ENCODE measurements at places on chromosomes 3 and 15.
A peak's percentile ranks its signal among the peaks of the same experiment; 100 is the strongest.

DNA sequence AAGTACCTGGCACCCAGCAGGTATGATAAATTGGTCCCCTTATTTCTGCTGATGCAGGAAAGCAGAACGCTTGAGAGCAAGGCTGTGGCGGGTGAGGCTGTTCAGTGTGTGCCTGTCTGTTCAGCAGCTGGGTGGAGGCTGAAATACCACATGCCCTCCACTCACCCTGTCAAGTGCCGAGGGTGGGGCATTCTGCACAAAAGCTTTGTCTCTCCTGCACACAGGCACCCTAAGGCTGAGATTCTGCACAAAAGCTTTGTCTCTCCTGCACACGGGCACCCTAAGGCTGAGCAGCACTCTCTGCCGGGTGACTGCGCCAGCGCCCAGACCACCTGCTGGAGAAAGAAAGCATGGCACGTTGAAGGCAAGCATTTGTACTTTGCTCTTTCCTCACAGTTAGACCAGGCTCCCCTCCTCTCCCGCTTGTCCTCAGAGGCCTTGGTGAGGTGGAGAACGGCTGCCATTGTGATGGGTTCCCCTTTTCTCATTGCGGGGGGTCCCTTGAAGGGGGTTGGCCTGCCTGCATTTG lies 97.5 kb downstream of the BDH1 start:
- peak; percentile 47 for DNase-seq

DNA sequence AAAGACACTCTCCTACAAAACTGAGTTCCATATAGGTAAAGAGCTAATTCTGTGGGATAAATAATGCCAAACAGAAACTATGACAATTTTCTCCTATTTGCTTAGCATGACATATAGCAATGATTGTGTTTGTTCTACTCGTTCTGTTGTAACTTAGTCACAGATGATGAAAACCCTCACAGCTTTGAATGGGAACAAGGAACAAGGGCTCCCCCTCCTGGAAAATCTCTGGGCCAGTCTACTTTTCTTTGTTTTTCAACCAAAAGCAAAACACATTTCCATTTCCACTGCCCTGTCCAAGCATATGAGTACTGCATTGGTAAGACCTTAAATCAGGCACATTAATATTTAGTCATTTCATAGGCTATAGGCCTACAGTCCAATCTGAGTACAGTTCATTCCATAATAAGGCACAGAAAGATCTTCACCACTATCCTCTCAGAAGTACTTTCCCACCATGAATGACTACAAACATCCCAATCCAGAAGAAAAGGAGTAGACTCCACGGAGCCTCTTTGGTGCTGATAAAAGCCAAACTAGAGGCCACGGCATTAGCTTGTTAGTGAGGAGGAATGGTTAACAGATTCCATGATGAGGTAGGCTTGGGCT lies 67.1 kb downstream of the ATP8B4 start:
- peak; percentile 87 for DNase-seq

GRCh38 chr15:63372753-63373152 lies 8.9 kb downstream of the CA12 start:
- DNase-seq, result no peak

GRCh38 chr3:140505213-140505612 lies 172.7 kb upstream of the TRIM42 start:
- DNase-seq, result peak; percentile 56

- DNase-seq, result no peak
These were observed 40.3 kb upstream of the ZCWPW2 start for GRCh38 chr3:28308196-28308595.

DNA sequence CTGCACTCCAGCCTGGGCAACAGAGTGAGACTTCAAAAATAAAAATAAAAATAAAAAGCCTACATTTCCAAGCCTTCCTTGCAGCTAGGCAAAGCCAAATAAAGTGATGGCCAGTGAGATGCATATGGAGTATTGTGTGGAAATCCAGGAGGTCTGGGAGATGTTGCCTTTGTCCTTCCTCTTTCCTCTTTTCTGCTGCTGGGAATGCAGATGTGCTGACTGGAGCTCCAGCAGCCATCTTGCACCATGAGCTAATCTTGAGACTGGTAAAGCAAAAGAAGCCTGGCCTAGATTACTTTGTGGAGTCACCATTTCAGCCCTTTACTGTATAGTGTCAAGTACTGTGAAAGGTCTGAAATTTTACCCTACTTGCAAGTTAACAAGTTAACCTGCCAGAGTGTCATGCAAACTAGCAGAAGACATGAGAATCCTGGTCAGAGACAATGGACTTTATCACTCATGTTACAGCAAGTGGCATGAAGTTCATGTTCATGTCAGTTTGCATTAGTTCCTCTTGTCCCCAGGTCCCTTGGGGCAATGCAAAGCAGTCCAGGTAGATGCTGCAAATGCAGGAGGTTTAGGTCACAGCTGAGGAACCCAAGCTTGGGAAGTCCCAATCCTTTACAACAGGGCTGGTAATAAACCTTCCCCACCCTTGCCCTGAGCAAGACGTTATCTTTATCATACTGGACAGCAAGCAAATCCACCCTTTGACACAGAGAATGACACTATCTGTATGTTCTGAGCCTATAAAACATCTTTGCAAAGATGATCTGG lies 103.1 kb downstream of the TLE3 start:
- no peak for DNase-seq

DNA sequence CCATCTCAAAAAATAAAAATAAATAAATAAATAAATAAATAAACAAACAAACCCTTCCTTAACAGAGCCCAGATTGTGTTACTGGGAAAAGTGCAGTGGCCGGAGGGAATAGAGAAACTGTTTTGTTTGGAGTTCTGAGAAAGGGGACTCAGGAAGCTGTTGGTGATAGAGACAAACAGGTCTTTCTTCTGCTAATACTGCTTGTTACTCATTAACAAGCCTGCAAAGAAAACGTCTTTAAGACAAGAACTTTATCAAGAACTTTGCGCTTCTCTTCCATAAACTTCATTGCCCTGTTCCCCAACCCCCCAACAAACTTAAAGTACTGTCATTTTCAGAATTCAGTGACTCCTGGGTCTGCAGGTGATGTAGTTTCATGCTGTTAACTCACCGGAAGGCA lies 68.8 kb upstream of the GSK3B start:
- DNase-seq, result no peak

- no peak for DNase-seq
These were observed 16.4 kb upstream of the PRR20G start for GRCh38 chr3:127304121-127304744.

DNA sequence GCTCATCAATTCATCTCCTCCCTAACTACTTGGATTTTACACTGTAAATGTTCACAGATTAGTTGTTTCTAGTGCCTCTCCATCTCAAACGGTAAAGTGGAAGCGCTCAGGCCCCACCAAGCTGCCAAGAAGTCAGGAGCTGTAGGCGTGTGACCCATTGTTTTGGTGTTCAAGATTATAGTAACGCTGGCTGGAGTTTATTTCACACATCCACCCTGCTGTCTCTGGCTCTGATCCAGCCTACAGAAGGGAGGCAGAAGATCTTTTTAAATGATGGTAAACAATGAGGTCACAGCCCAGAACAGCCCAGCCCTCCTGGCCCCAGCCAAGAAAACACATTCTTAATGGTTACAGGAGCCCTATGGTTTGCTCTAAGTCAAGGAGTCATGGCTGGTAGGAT lies 25.7 kb upstream of the GALNT15 start:
- peak; percentile 82 for DNase-seq

DNA sequence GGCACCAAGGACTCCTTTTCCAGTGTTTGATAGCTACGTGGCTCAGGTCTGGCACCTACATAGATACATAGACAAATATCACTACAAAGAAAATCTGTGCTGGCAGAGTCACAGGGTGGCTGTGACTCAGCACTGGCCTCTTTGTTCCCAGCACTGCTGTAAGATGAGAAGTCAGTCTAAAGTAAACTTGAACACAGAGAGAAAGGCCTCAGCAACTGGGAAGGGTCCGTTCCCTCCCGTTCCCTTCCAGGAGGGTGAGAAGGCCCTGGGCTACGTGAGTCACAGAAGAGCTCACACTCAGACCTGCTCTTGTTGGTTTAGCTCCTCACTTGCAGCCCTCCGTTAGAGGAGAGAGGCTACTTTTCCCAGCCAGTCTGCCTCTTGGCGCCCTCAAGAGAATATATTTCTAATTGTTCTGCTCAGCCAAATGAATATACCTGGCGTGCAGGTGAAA lies 23.1 kb downstream of the ANXA2 start:
- DNase-seq, result peak; percentile 88

DNA sequence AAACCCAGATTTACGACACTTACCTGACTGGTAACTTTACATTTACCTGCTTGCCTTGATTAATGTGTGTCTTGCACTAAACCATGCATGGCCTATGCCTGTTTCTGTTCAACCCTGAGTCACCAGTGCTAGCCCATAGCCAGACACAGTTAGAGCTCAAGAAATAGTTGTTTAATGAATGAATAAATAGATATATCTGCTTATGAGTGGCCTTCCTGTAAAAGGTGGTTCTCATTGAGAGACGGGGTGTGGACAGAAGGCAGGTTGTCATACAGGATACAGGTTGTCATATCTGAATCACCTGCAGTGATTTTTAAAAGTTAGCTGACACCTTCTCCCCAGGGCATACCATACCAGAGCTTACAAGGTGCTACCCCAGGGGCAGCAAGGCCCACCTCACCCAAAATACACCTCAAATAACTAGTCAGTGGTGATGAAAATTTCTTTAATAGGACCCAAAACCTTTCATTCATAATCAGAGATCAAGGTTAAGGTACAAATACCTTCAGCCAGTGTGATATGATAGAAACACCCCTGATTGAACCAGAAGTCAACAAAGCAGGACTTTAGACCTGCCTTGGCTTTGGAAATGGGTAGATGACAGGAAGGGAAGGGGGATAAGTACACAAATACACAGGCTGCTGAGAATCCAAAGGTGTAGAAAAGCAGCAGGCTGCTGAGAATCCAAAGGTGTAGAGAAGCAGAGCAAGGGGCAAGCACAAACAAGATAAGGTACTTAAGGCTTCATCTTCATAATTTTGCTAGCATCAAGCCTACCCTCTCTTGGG lies 45.4 kb upstream of the TSC22D2 start:
- DNase-seq, result no peak

- DNase-seq, result no peak
These were observed 5.9 kb upstream of the RBP2 start for GRCh38 chr3:139482206-139482605.

- DNase-seq, result no peak
These were observed 17.8 kb downstream of the ALPK3 start for GRCh38 chr15:84834969-84835368.

GRCh38 chr15:101852356-101852755 lies 40.4 kb downstream of the OR4F15 start:
- no peak for DNase-seq

- no peak for DNase-seq
These were observed 36.9 kb upstream of the GOLGB1 start for GRCh38 chr3:121786485-121786884.

DNA sequence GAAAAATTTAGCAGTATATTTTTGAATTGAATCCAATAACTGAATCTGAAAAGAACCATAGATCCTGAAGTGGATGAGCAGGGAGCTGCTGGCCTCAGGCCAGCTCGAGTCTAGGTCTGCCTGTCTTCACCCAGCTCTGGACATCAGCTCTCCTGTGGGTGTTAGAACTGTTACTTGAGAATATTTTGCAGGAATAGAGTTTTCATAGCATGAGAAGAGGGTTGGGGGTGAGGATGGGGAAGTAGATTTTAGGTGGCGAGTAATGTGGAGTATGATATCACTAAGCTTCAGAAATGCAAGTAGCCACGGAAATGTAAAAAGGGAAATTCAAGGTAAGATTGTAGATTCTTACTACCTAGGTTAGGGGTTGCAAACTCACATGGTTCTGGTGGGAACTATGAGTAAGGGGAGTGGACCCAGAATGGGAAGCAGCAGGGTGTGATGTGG lies 6.2 kb downstream of the RAB8B start:
- no peak for DNase-seq

DNA sequence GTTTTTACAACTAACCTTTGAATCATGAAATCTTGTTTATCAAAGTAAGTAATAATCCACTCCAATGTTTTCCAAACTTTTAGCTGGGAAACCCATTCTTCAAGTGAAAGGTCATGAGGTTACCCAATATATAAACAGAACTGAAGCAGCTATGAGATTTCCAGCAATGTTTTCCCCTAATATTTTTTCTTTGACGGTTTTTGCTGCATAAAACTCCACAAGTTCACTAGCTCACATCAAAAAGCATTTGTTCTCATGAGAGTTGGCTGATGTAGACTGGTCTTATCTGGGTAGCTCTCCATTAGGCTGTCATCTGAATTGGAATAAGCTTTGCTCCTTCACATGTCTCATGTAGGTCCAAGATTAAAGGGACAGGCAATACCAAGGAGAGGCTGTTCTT lies 241.2 kb upstream of the LRRC3B start:
- DNase-seq, result no peak

DNA sequence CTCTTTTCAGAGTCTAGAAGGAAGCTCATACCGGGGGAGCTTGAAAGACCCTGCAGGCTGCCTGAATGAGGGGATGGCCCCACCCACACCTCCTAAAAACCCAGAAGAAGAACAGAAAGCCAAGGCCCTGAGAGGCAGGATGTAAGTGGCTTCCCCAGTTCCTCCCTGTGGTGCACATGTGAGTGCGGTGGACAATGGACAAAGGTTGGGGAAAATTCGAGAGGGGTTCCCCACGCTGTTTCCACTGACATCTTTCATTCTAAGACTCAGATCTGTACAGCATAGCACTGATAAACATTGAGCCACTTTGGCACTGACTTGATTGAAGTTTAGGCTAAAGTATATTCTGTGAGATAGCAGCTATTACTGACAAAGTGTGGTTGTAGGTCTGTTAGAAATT lies 79.5 kb upstream of the UMPS start:
- DNase-seq, result no peak

- DNase-seq, result no peak
These were observed 228.8 kb downstream of the DIPK2A start for GRCh38 chr3:144200466-144200865.

DNA sequence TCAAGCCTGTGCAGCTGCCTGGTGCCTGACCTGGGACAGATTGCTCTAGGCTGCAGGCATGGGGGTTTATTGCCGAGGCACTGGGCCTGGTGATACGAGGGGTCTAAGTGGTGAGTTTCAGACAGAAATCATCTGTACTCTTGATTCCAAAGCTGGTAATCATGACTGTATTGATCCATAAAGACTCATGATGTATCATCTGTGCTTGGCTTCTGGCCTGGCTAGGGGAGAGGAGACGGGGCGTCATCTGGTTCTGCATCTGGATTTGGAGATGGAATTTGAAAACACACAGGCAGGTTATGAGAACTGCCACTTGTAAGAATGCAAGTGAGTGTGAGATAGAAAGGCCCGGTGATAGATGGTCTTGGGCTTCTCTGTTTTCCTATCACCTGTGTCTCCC lies 337.4 kb upstream of the C2CD4B start:
- DNase-seq, result no peak

DNA sequence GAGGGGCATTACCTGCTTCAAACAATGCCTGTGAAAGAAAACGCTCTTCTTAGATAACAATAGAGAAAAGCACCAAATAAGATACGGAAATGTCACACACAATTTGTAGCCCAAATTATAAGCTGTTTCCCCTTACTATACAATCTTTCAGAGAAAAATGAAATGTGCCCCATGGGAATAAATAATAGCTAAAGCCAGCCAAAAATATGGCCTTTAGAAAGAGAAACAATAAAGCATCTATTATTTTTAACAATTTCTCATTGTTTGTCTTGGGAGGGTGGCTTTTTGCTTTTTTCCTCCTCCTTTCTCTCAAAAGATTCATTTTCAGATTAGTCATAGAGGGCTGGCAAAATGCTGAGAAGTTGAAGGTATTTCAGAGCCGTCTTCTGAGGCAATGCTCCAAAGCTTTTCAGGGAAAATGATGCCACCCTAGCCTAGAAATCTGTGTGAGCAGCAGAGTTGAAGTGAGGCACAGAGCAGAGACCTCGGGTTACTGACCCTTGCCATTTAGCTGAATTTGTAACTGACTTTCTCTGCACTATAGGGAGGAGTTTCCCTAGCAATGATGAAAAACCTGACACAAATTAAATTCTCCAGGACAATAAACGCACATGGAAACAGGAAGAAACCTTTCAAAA lies 86.3 kb upstream of the PRICKLE2 start:
- no peak for DNase-seq

Measured in tongue (tissue), 3 donors.